Kidney tubule cell (primary cell): ENCODE measurements at places on chromosomes 12 and 14.

DNA sequence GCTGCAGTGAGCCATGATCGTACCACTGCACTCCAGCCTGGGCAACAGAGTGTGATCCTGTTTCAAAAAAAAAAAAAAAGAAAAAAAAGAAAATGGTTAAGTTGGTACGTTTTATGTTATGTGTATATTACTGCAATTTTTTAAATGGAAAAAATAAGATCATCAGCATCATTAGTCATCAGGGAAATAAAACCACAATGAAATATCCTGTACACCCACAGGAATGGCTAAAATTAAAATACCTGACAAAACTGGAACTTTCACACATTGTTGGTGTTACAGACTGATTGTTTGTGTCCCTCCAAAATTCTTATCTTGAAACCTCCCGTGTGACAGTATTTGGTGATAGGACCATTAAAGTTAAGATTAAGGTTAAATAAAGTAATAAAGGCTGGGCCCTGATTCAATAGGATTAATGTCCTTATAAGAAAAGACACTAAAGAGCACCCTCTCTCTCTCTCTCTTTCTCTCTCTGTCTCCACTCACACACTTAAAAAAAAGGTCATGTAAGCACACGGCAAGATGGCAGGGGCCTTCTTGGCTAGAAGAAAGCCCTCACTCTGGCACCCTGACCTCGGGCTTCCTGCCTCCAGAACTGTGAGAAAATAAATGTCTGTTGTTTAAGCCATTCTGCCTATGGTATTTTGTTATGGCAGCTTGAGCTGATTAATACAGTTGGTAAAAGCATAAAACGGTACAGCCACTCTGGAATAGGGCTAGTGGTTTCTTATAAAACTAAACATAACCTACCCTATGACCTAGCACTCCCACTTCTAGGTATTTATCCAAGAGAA lies 48.3 kb upstream of the ZFP36L1 start:
- DNase-seq, result no peak

DNA sequence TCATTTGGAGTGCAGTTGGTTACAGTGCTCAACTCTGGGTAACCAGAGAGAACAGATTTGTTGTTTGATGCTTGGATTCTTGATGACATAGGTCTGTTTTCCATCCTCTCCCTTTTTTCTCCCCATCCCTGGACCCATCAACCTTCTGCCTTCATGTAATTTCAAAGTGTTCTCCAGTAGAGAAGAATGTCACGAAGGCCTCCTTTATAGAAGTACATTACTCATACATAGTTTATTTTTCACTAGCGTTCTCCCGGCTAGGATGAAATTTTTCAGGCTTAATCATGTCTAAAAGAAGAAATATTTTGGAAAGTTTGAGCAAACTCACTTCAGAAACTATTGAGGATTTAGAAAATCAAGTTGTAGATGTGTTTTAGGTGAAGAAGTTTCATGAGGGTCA lies 20.9 kb upstream of the APPL2 start:
- DNase-seq, result peak; percentile 29

DNA sequence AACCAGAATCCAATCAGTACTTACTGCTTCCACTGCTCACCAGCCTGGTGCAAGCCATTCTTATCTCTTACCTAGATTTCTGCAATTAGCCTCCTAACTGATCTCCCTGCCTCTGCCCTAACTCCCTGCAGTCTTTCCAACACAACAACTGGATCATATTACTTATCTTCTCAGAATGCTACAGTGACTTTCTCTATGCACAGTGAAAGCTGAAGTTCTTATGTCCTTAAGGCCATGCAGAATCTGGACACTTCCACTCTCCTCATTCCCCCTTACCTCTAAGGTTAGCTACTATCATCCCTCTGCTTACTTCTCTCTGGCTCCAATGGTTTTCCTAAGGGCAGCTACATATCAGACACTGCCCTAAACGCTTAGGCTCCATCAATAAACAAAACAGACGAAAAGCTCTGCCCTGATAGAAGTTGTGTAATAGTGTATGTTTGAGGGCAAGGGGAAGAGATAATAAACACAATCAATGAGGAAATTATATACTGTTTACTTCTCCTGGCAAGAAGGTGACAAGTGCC lies 4.0 kb downstream of the KTN1 start:
- DNase-seq, result no peak

- peak; percentile 92 for DNase-seq
Observed at GRCh38 chr12:30794591-30795409, 40.0 kb upstream of the CAPRIN2 start.

GRCh38 chr12:19088606-19089005 lies 40.9 kb upstream of the PLEKHA5 start:
- DNase-seq, result no peak

GRCh38 chr14:78666336-78667056 lies 496.3 kb downstream of the NRXN3 start:
- DNase-seq, result peak; percentile 37

DNA sequence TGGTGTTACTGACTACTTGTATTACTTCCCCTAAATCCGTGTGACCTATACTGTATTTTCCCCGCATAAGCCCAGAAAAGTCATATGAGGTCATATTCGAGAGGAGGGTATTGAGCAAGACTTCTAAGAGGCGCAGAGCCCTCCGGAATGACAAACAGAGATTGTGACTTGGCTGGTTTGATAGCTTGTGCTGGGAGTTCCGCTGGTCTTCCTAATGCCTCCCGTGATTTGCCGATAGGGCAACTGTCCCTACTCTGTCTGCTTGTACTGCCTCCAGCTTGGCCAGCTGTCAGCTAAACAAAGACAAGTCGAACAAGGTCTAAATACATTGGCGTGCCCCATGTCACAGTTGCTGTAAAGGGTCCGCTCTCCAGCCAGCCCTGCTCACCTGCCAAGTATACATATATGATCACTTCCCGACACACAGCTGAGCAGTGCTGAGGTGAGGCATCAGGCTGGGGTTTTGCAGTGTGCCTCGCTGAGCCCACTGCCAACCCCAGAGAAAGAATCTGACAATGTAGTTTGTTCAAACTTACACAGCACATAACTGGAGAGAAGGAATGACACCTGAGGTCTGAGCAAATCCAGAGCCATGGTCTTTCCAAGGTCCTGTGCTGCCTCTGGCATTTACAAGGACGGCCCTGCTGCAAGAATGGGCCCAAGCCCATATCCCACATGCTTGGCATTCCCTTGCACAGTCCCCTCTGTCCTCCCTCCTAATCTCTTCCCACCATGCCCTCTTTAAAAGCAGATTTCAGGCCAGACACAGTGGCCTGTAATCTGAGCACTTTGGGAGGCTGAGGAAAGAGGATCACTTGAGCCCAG lies 23.7 kb downstream of the LGMN start:
- no peak for DNase-seq

DNA sequence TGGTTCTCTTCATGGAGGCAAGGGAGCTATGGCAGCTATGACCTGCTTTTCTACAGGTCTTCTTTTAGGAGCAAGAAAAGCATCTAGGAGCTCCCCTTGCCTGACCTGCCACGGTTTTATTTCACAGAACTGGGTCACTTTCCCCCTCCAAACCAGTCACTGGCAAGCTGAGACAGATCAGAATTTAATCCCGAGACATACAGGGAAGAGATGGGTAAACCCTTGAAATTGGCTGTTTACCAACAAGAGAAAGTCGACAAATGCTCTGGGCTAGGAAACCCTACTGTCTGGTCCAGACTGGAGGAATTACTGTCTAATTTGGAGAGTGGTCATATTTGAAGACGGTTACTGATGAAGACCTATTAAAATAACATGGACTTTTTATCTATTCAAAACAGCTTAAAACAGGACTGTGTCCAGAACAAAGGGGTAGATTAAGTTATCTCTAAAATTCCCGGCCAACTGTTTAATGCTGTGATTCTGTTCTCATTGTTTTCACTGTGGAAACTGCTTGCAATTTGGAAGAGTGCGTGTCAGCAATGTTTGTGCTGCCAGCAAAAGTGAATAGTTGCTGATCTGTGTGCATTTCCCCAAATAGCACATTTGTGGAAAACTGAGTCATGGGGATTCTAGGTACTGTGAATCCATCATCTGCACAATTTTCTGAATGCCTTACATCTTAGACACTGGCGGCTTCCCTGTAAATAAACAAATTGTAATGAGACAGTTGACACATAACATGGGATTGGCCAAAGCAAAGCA lies 73.4 kb upstream of the EEA1 start:
- DNase-seq, result peak; percentile 57

- no peak for DNase-seq
Observed at GRCh38 chr12:22640851-22641250, 15.9 kb downstream of the ETNK1 start.

- no peak for DNase-seq
Observed at GRCh38 chr12:132167611-132168310, 23.5 kb downstream of the NOC4L start.

- DNase-seq, result no peak
Observed at GRCh38 chr12:661720-662486, 1.3 kb downstream of the NINJ2 start.

- no peak for DNase-seq
Observed at GRCh38 chr14:101713621-101714349, 47.7 kb upstream of the PPP2R5C start.

DNA sequence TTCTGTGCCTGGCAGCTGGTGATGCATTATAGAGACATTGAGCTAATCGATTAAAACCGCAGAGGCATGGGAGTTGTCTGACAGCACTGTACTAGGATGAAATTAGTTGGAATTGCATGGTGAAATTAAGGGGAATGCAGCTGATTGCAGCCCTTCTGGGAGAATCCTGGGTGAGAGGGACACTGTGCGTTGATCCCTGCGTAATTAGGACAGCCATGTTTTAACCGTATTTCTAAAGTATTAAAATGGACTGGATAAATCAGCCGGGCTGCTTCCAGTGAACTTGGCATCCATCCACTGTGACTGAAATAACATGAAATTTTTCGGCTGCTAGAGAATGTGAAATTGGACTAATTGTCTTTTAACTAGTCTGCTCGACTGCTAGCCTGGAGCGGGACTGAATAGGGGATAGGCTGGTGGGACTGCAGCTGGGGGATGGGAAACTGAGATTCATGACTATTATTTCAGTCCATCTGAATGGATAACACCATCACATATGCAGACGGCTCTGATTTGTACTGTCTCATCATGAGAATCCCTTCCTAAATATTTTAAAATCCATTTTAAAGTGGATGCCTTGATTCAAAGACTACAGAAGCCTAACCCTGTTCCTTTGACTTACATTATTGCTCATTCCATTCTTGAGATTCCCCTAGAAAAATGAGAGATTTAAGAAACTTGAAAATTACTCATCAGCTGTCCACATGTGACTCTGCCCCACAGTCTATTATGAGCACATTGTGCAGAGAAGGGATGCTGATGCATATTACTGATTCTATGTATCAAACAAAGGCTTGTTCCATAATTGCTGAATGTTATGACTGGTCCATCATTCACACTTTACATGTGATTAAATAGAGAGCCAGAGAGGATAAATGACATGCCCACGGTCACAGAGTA lies 343.9 kb downstream of the NPAS3 start:
- peak; percentile 2 for DNase-seq

DNA sequence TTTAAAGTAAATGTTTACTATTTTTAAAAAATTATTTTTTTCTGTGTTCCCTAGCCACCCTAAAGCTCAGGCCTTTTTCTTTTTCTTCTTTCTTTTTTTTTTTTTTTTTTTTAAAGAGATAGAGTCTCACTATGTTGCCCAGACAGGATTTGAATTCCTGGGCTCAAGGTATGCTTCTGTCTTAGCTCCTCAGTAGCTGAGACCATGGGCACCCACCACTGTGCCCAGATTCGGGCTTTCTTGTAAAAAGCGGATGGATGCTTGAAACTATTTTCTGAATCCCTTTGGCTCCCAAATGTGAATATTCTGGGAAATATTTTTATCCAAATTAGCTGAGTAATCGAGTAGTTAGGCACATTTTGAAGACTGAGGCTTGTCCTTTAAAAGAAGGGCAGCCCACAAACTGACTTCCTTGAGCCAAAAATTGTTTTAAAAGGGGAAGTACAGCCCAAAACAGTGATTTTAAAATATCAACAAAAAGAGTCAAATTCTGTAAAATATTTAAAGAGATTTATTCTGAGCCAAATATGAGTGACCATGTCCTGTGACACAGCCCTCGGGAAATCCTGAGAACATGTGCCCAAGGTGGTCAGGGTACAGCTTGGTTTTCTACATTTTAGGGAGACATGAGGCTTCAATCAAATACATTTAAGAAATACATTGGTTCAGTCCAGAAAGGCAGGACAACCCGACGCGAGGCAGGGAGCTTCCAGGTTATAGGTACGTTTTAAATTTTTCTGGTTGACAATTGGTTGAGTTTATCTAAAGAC lies 28.8 kb upstream of the HIGD1C start:
- DNase-seq, result no peak

DNA sequence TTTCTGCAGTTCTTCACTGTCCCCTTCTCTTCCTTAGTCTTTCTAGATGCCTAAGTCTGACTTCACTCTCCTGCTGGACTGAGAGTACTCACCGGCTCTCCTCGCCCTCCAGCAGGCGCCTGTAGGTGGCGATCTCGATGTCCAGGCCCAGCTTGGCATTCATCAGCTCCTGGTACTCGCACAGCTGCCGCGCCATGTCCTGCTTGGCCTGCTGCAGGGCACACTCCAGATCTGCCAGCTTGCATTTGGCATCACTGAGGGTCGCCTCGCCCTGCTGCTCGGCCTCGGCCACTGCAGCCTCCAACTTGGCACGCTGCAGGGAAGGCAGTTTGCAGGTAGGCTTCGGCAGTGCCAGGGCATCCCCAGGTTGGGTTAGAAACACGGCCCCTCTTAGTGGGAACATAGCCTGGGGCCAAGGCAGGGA lies 5.2 kb downstream of the KRT84 start:
- peak; percentile 61 for DNase-seq

DNA sequence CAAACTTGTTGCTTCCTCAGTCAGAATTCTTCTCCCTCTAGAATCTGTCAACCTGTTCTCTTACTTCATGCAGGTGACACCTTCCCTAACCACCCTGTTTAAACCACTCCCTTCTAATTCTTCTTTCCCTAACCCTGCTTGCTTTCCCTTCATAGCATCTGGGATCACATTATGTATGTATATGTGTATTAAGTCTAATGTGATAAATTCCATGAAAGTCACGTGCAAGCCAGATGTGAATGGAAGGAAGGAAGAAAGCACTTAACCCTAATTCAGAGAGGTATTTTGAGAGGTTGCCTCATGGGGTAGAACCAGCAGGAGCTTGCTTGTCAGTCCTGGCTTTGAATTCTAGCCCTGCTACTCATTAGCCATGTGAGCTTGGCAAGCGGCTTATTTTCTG lies 340.0 kb downstream of the TRHDE start:
- DNase-seq, result no peak

DNA sequence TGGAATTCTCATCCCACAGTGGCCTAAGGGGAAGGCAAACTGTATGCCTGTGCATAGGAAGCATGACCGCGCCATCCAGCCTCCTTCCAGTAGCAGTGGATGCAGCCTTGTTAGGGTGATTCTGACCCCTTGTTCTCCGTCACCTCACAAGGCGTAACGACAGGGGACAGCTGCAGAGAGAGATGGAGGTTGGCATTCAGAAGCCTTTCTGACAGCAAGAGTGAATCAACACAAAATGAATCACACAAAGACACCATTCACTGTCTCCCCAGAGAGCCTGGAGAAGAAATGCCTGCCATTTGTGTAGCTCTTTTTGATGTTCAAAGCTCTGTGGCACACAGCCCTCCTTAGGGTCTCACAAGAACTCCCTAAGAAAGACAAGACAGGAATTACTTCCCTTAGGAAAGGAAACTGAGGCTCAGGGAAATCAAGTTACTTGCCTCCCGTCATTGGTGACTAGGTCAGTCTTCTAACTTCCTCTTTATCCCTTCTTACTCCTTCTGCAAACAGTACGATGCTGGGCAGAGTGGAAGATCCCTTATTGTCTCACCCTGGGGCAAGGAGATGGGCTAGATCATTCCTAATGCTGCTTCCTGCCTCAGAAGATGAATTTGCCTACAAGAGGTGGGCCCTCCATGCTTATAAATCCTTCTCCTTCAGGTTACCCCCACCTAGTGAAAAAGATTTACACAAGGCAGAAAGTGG lies 280.9 kb downstream of the CACNA1C start:
- DNase-seq, result no peak
